ENCODE measurements at places on chromosomes 1 and 21.

GRCh38 chr21:40438616-40439015, 408.3 kb downstream of the DSCAM start:
- DNase-seq: no peak

DNA sequence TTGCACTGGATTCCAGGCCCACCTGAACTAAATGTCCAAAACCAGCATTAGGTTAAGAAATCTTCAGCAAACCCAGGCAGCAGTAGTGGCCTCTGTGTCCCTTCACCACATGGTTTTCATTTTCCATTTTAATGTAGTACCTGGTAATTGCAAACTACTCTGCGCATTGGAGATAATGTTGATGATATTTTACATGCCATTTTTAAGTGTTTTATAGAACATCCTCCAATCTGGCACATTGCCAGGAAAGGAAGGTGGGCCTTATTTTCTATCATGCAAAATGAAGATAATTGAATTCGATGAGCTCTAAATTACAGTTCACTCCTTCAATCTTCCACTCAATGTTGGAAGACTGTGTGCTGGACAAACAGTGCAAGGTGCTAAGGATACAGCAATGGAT, 89.5 kb downstream of the ZC3H11B start:
- DNase-seq: no peak

GRCh38 chr1:25573961-25574360, 30.6 kb downstream of the LDLRAP1 start:
- DNase-seq: no peak

DNA sequence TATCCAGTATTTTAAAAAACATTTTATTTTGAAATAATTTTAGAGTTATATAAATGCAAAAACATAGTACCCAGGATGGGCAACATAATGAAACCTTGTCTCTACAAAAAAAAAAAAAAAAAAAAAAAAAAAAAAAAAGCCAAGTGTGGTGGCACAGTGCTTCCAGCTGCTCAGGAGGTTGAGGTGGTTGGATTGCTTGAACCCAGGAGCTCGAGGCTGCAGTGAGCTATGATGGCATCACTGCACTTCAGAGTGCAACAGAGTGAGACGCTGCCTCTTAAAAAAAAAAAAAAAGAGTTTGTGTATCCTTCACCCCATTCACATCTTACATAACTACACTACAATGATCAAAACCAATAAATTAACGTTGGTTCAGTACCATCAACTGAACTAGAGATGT, 115.6 kb upstream of the KIF26B start:
- no peak for DNase-seq

GRCh38 chr21:35410656-35411055, 361.6 kb upstream of the RUNX1 start:
- DNase-seq: no peak

GRCh38 chr1:70057500-70057899, 147.9 kb downstream of the LRRC40 start:
- DNase-seq: no peak

- no peak for DNase-seq
Observed at GRCh38 chr21:26147535-26147934, 23.0 kb downstream of the APP start.

DNA sequence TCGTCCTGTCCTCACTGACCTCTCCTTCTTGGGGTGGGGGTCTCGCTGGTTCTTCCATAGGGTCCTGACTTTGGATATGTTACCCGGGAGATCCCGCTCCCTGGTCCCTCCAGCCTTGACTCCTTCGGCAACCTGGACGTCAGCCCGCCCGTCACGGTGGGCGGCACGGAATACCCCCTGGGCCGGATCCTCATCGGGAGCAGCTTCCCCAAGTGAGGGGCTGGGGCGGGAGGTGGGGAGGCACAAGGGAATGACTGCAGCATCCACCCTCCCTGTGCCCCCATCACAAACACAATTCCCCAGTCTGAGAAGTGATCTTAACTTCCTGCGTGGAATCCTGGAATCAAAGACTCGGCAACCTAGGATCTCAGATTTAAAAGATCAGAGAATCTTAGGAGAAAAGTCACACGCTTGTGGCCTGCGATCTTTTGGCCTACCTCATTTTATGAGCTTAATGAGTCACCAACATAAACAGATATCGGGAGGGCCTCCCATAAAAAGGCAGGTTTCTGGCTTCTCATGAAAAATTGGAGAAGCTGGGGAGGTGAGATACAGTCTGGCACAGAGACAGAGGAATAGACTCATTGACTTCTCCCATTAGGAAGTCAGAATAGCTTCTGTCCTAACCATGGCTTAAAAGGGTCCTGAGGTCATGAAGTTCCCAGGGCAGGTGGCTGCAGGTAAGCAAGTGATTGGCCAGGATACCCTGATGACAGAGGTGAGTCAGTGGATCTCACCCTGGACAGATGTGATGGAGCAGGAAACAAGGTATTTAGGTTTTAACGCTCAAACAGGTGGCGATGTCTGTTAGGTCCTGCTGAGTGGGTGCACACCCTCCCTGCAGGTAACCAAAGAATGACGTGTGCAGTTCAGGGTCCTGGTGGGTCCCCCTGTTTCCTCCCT, 15.9 kb upstream of the PADI3 start:
- no peak for DNase-seq

DNA sequence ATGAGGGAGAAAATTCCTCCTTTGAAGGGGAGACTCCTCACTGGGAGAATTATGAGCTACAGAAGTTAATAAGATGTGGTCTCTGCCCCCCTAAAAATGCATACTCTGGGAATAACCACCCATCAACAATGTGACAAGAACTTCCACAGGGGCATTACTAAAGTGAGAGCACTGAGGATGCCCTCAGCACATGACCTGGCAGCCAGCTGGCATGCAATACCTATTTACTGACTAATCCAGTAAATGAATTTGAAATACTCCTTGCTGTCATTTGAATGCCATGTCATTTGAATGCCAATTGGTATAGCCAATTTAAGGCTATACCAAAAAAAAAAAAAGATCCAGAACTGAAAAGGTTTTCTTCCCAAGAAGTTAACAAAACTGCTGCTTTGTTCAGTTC, 30.8 kb downstream of the PLPP3 start:
- no peak for DNase-seq

GRCh38 chr1:161164901-161165610, 1.2 kb upstream of the PPOX start:
- DNase-seq: no peak

DNA sequence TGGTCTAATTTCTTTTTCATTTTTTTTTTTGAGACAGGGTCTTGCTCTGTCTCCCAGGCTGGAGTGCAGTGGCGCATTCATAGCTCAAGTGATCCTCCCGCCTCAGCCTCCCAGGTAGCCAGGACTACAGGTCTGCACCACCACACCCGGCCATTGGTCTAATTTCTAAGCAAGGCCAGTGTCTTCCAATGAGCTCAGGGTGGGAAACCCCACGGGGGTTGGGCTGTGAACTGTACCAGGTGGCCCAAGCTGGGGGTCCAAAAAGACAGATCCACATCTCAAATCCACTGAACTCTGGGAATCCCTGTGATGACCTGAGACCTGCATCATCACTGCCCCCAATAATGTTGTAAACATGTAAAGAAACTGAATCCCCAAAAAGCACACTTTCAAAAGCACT, 79.5 kb downstream of the BCAR3 start:
- DNase-seq: no peak

DNA sequence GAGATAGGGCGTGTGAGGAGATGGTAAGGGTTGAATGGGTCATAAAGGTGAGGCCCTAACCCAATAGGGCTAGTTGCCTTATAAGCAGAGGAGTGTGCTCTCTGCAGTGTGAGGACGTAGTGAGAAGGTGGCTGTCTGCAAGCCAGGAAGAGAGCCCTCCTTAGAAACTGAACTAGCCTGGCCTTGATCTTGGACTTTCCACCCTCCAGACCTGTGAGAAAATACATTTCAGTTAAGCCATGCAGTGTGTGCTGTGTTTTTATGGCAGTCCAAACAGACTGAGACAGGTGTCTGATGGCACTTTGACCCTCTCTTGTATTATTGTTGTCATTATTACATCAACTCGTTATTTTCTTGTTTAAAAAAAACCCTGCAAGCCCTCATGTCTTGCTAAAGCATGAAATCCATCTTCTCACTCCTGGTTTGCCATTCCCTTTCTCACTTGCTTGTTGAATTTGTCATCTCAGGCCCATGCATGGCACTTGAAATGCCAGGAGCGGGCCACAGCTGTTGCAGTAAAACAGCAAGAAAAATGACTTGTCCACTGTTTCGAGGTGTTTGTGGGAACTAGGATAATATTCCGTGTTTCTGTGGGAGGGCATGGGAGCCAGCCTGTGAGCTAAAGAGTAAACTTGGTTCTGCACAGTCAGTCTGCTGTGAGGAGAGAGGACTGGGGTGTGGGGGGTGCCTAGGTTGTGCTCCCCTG, 78.6 kb downstream of the STUM start:
- no peak for DNase-seq

- DNase-seq: no peak
Observed at GRCh38 chr1:197557302-197557701, 218.0 kb downstream of the DENND1B start.

GRCh38 chr21:35358008-35358407, 308.9 kb upstream of the RUNX1 start:
- DNase-seq: no peak

GRCh38 chr1:98921817-98922216, 82.8 kb downstream of the PLPPR5 start:
- no peak for DNase-seq

DNA sequence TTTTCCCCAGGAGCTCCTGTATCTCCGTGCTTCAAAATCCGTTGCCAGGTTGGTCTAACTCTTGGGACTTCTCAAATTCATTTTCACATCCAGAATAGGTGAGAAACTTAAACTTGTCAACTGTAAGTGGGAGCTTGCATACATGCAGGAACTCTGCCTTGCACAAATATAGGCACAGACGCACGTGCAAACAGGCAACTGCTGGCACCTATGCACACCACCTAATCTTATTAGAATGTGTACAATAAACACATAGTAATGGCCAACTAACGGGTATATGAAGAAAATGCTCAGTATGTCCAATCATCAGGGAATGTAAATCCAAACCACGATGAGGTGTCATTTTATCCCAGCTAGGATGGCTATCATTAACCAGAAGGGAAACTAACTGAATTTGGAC, 22.6 kb upstream of the FCGR2A start:
- DNase-seq: no peak

- DNase-seq: no peak
Observed at GRCh38 chr1:189708674-189709073, 769.0 kb downstream of the BRINP3 start.

- no peak for DNase-seq
Observed at GRCh38 chr1:13661539-13661938, 38.4 kb upstream of the PRDM2 start.

GRCh38 chr1:54782588-54782987, 18.3 kb upstream of the PARS2 start:
- no peak for DNase-seq

DNA sequence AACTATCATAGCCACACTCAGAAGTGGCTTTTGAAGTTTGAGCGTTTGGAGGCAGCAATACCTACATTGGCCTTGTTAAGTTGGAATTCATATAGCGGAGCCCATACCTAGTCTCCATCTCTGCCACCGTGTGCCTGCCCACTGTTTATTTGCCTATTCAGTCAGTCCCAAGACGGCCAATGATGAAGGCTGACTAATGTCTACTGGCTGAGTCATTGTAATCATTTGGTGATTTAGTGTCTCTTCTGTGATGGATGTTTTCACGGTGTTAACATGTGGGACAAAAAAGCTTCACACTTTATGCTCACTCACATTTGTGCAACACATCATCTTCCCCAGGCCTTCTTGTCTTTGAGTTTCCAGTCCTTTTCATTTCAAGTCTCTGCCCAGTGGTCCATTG, 92.6 kb upstream of the PBX1 start:
- no peak for DNase-seq

- no peak for DNase-seq
Observed at GRCh38 chr1:47751193-47751592, 246.0 kb downstream of the TRABD2B start.

DNA sequence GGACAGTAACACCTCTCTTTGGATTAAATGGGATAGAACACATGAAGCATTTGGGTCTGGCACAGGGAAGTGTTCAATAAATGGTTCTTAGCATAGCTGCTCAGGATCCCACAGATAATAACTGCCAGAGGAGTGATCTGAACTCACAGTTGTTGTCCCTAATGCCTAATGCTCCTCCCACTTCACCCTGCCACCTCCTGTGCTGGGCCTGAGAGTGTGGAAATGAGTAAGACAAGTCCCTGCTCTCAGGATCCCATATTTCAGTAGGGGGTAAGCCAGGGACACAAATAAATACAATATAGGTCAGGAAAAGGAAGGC, 19.9 kb upstream of the FOXO6 start:
- DNase-seq: no peak

DNA sequence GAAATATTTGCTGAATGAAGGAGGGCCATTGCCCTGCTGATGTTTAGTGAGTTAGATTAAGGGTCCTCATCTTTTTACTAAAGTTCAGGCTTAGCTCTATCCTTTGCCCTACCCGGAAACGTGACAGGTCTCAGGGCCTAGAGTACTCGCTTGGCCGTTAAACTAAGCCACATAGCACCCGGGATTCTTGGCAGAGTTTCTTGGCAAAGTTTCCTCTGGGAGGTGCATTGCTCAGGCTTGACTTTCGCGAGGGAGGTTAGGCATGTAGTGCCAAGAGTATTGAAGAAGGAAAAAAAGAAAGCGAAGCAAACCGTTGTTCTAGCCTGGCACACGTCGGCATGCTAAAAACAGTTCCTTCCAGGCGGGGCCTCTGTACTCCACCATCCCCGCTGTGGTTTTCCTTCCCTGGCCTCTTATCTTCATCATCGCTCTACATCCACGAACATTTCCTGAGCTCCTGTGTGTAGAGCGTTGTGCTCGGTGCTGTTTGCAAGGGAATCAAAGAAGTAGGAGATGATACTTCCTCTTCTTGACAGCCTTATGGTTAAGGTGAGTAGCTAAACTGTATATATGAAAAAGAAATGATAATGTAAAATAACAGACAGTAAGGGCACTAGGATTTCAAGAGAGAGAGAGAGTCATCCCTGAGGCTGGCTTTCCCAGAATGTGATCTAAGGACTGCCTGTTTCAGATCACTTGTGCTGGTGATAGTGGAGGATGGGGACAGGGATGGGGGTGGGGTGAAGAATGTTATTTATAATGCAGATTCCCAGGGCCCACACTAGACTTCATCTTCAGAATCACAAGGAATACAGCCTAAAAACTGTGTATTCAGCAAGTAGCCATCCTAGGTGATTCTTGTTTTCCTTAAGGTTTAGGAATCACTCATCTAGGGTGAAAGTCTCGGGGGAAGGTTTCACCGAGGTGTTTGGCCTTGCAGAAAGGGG, 18.8 kb downstream of the RNF220 start:
- DNase-seq: no peak

DNA sequence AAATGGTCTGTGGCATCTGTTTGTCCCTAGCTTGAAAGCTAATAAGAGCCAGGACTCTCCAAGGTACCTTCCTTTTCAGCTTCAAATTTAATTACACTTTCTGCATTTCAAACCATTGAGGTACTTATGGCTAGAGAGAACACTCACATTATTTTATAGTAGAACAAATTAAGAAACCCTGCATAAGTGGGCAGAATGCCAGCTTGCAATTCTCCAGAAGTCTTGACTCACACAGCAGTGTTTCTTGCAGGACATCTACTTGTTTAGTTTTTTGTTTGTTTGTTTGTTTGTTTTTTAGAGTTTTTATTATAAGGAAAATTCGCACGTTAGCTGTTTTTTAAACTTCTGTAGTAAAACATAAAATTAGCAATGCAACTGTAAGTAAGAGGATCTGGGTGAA, 397.2 kb downstream of the NEGR1 start:
- no peak for DNase-seq

- DNase-seq: no peak
Observed at GRCh38 chr1:33047839-33048305, 11.2 kb upstream of the AK2 start.

- DNase-seq: no peak
Observed at GRCh38 chr1:173596097-173596825, 6.6 kb downstream of the SLC9C2 start.

- no peak for DNase-seq
Observed at GRCh38 chr1:167623951-167624350, 6.1 kb upstream of the RCSD1 start.

Data from amygdala (tissue), 56 donors.